ENCODE measurements at places on chromosomes 7 and 10. TPM values are rescaled to one million over a fixed set of nuclear protein-coding genes. Genes with fewer than 3 reads are reported as not detected.

- H3K27ac ChIP-seq = no peak overlapping the region
- H3K36me3 ChIP-seq = no peaks in the 10 kb centered on the region
- H3K4me1 ChIP-seq = peaks cover 2% of the 10 kb centered on the region
- no peak for DNase-seq
- no peaks in the 10 kb centered on the region for H3K27me3 ChIP-seq
- H3K4me3 ChIP-seq = no peak overlapping the region
Measured at GRCh38 chr10:68103261-68103878, 5.9 kb upstream of the MYPN start.

DIP2C gene
- 29.0 TPM for polyA plus RNA-seq

- H3K4me1 ChIP-seq = peaks cover 43% of the 10 kb centered on the region
- no peaks in the 10 kb centered on the region for H3K36me3 ChIP-seq
Measured at GRCh38 chr7:152902054-152902453, 142.5 kb downstream of the ACTR3B start.

DNA sequence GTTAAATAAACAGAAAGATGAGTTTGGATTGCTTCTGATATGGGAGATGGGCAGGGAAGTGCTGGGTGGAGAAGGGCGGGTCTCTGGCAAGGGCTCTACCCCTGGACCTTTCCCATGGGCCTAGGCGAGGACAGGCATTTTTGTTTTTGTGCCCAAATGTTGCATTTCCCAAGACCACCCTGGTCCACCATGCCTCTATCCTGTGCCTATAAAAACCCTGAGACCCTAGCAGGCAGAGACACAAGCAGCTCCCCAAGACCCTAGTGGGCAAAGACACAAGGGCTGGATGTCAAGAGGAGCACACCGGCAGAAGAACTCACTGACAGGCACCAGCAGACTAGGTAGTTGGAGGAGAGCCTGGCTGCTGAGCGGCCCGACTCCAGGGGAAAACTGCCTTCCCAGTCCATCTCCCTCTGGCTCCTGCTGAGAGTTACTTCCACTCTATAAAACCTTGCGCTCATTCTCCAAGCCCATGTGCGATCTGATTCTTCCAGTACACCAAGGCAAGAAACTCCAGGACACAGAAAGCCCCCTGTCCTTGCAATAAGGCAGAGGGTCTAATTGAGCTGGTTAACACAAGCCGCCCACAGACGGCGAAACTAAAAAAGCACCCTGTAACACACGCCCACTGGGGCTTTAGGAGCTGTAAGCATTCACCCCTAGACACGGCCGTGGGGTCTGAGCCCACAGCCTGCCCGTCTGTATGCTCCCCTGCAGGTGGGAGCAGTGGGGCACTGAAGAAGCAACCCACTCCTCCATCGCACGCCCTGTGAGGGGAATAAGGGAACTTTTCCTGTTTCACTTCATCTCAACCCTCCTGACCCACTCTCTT is 291.4 kb downstream of the PTPRN2 start:
- H3K4me3 ChIP-seq = no peak overlapping the region
- H3K27me3 ChIP-seq = no peaks in the 10 kb centered on the region
- H3K36me3 ChIP-seq = no peaks in the 10 kb centered on the region
- no peak overlapping the region for H3K27ac ChIP-seq
